ENCODE measurements at places on chromosomes 3 and 15. TPM values are rescaled to one million over a fixed set of nuclear protein-coding genes. Genes with fewer than 3 reads are reported as not detected.

STRA6 gene
- total RNA-seq = 2.5 TPM

ECE2 gene
- total RNA-seq = not detected

ABHD5 gene
- total RNA-seq = 48.5 TPM

NUP210 gene
- 0.38 TPM for total RNA-seq

GCSAM gene
- not detected for total RNA-seq

SLC28A1 gene
- total RNA-seq = under 0.01 TPM

RGMA gene
- total RNA-seq = 0.19 TPM

TMCO5A gene
- total RNA-seq = not detected

MST1 gene
- 6.5 TPM for total RNA-seq

NR2E3 gene
- 0.38 TPM for total RNA-seq

GOLGA6L7 gene
- not detected for total RNA-seq

AP3S2 gene
- 75.0 TPM for total RNA-seq
